ENCODE measurements at places on chromosomes 2 and 18. TPM values are rescaled to one million over a fixed set of nuclear protein-coding genes. Genes with fewer than 3 reads are reported as not detected.

Gene UGT1A1
- total RNA-seq: not detected

DNA sequence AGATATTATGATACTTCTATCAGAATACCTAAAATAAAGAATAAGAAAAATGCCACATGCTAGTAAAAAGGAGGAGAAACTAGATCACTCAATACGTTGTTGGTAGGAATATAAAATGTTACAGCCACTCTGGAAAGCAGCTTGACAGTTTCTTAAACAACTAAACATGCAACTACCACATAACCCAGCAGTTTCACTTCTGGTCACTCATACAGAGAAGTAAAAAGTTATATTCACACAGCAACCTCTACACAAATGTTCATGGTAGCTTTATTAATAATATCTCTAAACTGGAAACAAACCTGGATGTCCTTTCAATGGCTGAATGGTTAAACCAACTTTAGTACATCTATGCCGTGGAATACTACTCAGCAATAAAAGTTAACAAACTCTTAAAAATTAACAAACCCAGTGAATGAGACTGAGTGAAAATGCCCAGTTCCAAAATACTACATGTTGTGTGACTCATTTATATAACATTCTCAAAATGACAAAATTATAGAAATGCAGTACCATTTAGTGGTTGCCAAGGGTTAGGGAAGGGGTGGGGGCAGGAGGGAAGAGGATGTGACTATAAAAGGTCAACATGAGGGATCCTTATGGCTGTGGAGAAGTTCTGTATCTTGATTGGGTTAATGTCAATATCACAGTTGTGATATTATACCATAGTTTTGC, 124.1 kb downstream of the MMADHC start:
- no peak for DNase-seq

DNA sequence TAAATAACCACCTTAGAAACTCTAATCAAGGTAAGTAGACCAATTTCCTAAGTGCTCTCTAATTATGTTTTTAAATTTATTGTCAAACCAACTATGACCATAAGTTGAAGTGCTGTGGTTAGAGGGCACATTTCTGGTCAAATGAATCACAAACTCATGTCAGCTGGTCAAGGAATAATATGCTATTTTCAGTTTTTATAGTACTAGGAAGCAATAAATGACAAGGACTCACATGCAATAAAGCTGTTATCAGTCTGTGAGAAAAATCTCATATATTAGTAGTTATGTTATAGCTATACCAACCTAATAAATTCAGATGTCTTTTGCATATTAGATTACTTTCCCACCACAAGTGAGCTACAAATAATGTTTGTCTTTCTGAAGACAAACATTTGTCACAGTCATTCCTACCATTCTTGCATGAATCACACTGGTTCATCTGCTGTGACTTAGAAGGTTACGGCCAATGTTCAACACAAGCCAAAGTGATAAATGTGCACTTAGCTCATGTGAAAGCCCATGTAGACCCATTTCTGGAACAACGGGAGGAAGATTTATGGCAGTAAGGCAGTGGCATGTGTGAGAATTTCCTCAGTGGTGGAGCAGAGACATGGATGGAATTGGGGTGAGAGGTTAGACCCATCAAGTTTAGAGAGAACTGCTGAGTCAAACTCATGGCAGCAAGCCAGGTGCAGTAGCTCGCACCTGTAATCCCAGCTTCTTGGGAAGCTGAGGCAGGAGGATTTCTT, 27.4 kb upstream of the CCNYL1 start:
- DNase-seq: no peak

GRCh38 chr18:65725251-65726050, 25.4 kb upstream of the CDH7 start:
- DNase-seq: peak; percentile 9

- no peak for DNase-seq
Measured at GRCh38 chr2:31347319-31347718, 67.2 kb downstream of the XDH start.

Measured in activated CD8-positive, alpha-beta T cell treated with anti-CD3 and anti-CD28 coated beads for 36 hours (primary cell).